ENCODE measurements at places on chromosomes 6 and 20.

GRCh38 chr6:35267897-35268296, 8.4 kb downstream of the ZNF76 start:
- DNase-seq = no peak

DNA sequence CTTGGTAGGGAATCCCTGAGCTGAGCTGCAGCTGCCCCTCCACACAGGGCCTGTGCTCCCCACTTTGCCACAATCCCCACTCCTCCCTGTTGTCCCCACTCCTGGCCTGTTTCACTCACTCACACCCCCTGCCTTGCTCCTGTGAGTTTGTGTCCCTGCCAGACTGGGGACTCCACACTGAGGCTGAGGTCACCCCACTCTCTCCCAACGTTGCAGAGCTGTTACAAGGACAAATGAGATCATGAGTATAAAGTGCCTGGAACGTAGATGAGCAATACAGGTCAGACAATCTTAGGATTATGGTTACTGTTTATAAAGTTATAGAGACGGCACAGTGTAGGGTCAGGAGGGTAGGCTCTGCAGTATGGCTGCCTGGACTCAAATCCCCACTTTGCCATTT, 426.0 kb upstream of the SULF2 start:
- no peak for DNase-seq

- DNase-seq = no peak
These were observed 51.6 kb downstream of the EYA2 start for GRCh38 chr20:46946181-46946624.

DNA sequence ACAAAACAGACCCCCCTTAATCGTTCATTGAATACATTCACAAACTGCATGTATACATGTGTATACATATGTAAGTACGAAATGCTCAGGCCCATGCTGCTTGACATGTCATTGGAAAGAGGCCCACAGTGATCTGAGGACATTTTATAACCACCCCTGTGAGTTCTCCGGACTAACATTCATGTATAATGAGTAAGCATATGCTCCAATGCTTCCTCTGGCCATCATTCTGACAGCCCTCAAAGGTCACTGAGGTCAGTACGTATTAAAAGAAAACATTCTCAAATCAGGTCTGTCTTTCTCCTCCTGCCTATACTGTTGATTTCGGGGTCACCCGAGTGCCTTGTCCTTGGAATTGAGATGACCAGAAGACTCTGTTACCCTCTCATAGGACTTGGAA, 54.9 kb downstream of the TENT5A start:
- DNase-seq = no peak

GRCh38 chr6:143696664-143697000, 18.9 kb downstream of the PHACTR2 start:
- DNase-seq = no peak

DNA sequence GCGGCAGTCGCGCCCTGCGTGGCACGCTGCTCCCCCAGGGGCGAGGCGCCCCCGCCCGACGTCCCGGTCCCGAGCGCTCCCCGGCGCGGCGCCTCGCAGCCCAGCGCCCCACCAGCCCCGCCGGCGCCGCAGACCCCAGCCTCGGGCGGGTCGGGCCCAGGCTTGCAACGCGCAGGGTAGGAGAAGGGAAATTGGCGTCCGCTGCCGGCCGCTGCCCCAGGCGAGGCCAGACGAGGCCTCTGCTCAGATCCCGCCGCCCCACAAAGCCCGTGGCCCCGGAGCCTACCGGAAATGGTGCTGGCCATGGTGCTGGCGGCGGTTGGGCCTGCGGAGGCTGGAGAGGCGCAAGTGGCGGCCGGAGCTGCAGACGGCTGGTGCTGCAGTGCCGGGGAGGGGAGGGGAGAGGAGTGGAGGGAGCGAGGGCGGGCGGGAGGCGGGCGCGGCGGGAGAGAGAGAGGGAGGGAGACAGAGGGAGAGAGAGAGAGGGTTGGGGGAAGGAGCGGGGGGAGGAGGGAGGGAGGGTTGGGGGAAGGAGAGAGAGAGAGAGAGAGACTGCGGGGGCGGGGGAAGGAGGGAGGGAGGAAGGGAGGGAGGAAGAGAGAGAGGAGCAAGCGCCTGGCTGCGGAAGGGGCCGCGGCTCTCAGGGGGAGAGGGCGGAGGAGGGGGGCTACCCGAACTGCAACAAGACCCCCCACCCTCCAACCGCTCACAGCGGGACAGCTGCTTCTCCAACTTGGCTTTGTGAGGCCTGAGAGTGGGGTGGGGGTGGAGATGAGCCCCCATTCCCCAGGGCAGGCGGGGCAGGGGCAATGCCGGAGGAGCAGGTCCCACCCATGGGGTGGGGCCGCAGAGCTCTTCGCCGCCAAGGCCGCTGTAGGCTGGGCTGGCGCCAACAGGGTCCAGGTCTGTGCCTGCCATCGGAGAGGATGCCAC, at the start of gene STMN3:
Gene STMN3, minus strand, starts transcription at position 384 of the 933 bp plus-strand sequence. Its CDS starts 79 bp downstream, at position 305.
- peak; percentile 85 for DNase-seq

DNA sequence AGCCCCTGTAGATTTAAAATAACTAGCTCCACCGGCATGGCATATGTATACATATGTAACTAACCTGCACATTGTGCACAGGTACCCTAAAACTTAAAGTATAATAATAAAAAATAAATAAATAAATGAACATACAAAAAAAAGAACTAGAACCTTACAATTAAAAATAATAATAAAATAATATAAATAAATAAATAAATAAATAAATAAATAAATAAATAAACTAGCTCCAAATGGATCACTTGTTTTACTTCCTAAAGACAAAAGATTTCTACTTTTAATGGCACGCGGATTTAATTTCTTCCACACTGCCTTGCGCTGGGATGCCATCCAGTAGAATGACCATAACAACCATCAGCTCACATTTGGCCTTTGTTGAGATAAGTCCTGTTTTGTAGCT, 141.0 kb upstream of the NRSN1 start:
- no peak for DNase-seq

GRCh38 chr6:4185846-4186245, 50.5 kb upstream of the ECI2 start:
- DNase-seq = no peak

DNA sequence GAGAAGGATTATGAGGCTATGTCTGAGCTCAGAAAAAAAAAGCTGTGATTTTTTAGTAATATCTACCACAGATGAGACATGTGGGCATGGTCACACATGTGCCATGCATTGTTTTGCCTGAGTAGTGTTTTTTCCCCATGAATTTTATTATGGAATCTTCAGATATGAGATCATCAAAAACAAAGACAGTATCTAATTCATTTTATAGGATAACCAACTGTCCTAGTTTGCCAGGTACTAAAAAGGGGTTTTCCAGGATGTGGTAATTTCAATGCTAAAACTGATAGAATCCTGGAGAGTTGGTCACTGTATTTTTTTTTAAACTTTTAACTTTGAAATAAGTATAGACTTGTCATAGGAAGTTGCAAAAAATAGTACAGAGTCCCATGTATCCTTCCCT, 127.4 kb upstream of the MAP3K7 start:
- DNase-seq = no peak

DNA sequence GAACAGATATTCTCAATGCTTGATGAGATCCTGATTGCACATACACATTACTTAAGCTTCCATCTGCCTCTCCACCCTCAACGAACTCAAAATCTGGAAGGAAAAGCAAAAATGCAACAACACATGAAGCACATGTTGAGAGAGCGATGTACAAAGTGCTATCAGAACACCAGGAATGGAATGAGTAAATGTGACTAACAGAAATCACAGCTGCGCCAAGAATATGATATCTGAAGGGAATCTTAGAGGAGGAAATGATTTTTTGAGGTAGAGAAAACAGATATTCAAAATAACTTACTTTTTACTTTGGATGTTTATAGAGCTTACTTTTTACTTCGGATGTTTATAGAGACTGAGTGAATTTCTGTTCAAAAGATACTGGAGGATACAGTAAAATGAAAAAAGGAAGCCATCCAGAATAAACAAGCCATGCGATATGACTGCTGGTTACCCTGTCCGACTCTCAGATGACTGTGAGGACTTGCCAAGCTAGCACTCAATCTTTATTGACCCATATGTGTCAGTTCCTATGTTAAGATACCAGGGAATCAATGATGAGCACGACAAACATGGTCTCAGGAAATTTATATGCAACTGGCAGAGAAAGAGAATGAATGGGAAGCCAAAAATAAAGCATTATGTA, 102.0 kb downstream of the SMLR1 start:
- DNase-seq = no peak

- no peak for DNase-seq
These were observed 61.3 kb downstream of the DST start for GRCh38 chr6:56581296-56581925.

GRCh38 chr20:63238514-63239125, 2.9 kb downstream of the BIRC7 start:
- no peak for DNase-seq

DNA sequence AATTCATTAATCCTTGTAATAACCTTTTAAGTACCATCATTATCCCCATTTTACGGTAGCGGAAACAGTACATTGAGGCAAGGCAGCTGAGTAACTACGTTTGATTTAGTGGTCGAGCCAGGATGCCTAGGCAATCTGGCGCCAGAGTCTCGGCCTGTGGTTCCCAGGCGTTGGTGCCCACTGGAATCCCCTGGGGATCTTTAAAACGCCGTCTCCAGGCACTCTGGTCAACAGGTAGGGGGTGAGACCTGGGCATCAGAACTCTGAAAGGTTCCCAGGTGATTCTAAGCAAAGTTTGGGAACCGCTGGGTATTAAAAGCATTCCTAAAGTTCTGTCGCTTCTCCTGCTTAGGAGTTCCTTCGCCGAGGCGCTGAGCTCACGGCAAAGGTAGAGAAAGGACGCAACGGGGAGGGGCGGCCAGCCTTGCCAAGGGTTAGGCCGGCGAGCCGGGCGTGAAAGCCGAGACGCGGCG, 939 bp downstream of the DTNBP1 start:
- DNase-seq = no peak

DNA sequence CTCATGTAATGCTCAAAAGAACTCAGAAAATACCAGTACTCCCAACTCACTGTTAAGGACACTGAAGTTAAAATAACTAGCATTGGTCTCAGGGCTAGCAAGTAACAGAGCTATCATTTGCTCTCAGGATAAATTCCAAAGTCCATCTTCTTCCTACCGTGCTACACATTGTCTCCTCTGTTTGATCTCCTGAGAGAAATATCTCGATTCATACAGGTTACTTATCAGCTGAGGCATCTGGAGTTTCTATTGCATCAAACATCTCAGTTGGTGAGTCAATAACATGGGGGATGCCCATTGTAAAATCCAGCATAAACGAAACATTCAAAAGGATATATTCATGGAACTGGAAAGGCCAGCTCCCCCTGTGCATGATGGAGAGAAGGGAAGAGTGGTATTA, 147.4 kb downstream of the BACH2 start:
- DNase-seq = no peak

DNA sequence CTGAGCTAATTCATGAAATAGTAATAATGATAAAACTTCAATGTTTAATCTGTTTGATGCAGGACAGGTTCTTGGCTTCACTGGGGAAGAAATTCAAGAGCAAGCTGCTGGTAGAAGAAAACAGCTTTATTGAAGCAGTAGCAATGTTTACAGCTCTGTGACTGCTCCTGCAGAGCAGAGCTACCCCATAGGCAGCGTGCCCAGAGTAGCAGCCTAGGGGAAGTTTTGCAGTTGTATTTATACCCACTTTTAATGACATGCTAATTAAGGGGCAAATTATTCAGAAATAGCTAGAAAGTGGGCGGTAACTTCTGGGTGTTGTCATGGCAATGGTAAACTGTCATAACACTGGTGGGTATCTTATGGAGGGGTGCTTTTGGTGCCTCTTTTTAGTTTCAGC, 518.0 kb downstream of the RFPL4B start:
- DNase-seq = no peak

GRCh38 chr6:68108233-68108835, 526.7 kb upstream of the ADGRB3 start:
- no peak for DNase-seq

GRCh38 chr6:68779366-68779765, 144.3 kb downstream of the ADGRB3 start:
- no peak for DNase-seq

GRCh38 chr6:115898246-115898645, 162.4 kb downstream of the FRK start:
- DNase-seq = no peak

DNA sequence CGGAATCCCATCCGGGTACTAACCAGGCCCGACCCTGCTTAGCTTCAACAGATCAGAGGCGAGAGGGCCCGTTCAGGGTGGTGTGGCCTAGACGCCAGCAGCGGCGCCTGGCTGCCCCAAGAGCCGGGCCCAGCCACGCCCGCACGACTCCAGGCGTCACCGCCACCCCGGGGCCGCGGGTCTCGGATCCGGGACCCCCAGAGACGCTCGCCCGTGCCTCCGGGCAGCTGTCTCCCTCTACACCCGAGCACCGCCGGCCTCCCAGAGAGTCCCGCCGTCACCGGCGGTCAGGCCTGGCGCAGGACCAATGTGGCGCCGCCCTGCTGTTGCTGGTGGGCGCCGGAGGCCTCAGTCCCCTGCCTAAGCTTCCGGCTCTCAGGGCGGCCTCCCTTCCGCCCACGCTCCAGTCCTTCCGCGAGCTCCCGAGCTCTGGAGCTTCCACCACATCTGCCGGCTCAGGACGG, 441.2 kb upstream of the DEFB115 start:
- DNase-seq = no peak

GRCh38 chr20:56575157-56575556, 42.1 kb downstream of the FAM209B start:
- no peak for DNase-seq

- DNase-seq = no peak
These were observed 41.9 kb upstream of the MDGA1 start for GRCh38 chr6:37739618-37740017.

- no peak for DNase-seq
These were observed 20.1 kb upstream of the PBOV1 start for GRCh38 chr6:138238368-138238767.

- DNase-seq = no peak
These were observed 26.5 kb downstream of the SNPH start for GRCh38 chr20:1292620-1293019.

DNA sequence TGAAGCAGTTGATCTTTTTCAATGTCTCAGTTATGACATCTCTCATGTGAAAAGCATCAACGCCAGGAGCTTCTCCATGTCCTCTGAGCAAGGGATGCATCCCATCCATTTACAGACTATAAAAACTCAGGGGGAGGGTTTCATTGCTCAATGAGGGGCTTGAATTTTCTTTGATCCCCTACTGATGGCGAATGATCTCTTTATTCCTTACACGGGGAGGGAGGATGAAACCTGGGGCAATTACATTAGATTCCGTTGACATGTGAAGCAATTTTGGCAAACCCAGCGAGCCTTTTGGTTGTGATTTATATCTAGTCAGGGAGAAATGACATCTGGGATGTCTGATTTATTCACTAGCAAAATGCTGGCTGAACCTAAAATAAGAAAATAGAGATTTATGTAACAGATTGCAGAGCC, 268.9 kb downstream of the HIVEP2 start:
- DNase-seq = no peak

DNA sequence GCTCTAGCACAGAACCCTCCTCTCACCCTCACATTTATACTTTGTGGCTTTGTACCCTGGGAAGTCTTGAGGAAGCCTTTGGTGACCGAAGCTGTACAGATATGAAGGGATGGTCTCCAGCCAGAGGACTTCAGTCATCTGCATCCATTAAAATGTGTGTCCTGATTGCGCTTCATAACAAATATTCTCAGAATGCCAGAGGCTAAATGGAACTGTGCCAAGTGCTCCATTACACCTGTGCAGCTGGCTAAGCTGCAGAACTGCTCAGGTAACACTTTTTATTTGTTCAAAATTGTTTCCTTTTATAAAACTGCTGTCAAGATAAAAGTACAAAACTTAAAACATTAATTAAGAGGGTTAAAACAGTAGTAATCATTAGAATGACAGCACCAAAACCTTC, 22.3 kb downstream of the TPBG start:
- DNase-seq = no peak

All from Peyer's patch (tissue), 4 donors.